Stimulated activated CD4-positive, alpha-beta T cell treated with anti-CD3 and anti-CD28 coated beads, TNF-alpha, amount 100 ng/mL, for 1 hour (primary cell): ENCODE measurements at places on chromosomes 6 and 20.

- no peak for DNase-seq
These were observed 3.7 kb downstream of the KCNK5 start for GRCh38 chr6:39225543-39225942.

DNA sequence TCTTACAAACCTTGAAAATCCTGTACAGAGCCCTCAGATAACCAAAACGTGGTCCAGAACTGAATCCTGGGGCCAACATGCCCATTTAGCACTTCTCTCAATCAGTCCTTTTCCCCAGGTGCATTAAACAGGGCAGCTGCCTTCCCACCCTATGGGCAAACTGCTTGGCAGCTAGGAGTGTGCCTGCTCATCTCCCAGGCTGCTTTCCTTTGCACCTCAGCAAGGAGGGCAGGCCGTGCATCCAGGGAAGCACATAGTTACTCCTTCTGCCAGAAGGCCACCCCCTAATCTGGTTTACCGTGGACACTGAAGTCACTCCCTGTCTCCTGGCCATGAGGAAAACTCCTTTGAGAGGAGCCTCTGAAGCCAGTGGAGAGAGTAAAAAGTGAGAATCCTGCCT, 10.0 kb downstream of the PKIG start:
- DNase-seq: no peak

DNA sequence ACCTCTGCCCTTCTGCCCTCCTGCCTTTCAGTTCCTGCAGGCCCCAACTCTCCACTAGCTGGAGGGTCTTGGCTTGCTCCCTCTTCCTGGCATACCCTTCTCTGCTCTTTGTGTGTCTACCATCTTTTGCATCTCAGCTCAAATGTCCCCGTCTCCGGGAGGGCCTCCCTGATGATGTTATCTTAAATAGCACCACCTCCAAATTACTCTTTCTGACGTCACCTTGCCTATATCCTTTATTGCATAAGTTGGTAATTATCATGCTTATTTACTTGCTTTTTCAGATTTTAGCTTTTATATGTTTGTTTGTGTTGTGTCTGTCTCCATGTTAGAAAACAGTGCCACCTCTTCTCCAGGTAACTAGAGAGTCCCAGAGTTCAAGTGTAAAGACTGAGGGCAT, 36.0 kb upstream of the FYN start:
- no peak for DNase-seq

DNA sequence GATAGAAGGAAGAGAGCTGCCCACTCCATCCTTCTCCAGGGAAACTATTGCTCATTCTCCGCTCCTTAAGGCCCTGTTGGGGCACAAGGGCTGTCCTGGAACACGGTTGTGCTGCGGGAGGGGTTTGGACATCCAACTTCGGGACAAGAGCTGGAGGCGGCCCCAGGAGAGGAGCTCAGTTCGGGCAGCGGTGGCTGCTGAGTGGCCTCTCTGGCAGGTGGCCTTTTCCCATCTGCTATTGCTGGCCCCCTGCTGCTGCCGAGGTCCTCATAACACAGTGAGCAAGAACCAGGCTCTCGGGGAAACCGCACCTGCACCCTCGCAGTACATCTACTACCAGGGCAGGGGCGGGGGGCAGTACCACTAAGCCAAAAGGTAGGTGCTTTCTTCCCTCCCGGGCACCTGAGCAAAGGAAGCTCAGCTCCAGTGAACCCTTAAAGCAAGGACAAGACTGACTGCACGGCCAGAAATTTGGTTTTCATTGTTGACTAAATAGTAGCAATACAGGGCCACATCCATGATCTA, 63.7 kb downstream of the PSMG4 start:
- DNase-seq: no peak
